Central memory CD8-positive, alpha-beta T cell (primary cell): ENCODE measurements at places on chromosomes 6 and 20.

DNA sequence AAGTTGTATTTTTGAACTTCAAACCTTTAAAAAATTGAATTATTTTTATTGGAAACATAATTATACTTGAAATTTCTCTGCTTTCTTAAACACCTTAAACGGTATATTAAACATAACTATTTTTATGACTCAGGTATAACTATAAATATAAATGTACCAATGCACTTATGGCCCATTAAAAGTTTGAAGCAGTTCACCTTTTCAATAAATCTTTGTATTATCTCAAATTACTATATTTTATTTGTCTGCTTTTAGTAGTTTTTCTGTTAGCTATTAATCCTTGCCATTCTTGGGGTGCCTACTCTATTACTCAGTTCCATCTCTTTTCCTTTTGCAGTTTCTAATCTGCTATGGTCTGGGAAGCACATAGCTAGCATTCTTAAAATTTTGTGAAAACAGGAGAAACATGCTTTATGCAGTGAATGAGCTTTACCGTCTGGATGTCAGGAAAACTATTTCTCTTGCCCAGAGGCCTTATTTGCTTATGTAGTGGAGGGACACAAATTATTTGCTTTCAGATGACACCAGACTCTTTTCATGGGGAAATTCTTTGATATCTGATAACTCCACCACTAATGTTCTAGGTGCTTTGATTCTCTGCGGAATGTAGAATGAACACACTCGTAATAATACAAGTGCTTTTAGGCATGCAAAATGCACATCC lies 378.9 kb upstream of the CITED2 start:
- DNase-seq: no peak

DNA sequence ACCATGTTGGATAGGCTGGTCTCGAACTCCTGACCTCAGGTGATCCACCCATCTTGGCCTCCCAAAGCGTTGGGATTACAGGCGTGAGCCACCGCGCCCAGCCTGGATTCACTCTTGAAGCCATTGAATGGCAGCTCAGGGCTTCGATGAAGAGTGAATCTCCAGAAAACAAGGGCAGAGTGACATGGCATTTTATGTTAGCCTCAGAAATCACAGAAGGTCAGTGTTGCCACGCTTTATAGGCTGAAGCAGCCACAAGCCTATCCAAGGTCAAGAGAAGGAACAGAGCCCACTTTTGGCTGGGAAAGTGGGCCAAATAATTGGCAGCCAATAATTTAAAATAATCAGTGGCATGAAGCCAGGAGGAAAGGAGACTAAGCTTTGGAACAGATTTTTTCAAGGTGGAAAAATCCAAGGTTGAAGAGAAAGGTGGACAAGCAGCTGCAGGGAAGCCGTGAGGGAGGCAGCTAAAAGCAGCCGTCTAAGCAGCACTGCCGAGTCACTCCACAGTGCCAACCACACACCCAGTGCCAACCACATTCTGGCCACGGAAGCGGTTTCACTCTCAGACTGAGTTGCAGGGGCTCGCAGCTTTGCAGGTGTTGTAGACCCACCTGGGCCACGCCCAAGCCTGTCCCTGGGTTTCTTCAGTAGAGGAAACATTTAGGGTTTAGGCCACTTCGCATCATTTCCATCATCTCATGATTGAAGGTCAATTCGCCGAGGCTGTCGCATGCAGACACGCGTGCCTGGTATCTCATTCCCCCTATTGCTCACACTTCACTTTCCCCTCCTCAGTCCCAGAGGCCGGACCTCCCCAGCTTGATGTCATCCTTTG lies 17.4 kb upstream of the AVP start:
- no peak for DNase-seq

DNA sequence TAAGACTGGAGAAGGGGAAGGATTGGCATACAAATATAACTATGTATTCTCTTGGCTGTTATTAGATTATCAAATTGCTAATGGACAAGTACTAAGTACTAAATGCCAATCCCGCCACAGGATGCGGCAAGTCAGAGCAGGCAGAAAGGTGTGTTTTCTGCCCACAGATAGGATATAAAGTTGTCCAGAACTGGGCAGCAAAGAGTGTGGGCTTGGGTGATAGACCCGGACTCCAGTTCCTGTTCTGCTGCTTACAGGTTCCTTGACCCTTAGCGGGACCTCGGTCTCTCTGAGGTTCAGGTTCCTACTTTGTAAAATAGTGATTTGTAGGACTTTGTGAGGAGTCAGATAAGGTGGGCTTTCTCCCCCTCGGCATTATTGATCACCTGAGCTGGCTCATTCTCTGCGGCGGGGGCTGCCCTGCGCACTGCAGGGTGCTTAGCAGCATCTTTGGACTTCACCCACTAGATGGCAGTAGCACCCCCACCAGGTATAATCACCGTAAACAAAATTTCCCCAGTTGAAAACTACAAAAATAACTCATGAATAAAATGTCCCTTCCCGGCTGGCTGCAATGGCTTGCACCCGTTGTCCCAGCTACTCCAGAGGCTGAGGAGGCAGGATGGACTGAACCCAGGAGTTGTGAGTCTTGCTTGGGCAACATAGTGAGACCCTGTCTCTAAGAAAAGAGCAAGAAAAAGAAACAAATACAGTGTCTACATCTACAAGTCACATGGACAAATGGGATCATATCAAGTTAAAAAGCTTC lies 193.1 kb downstream of the DOK5 start:
- DNase-seq: no peak

DNA sequence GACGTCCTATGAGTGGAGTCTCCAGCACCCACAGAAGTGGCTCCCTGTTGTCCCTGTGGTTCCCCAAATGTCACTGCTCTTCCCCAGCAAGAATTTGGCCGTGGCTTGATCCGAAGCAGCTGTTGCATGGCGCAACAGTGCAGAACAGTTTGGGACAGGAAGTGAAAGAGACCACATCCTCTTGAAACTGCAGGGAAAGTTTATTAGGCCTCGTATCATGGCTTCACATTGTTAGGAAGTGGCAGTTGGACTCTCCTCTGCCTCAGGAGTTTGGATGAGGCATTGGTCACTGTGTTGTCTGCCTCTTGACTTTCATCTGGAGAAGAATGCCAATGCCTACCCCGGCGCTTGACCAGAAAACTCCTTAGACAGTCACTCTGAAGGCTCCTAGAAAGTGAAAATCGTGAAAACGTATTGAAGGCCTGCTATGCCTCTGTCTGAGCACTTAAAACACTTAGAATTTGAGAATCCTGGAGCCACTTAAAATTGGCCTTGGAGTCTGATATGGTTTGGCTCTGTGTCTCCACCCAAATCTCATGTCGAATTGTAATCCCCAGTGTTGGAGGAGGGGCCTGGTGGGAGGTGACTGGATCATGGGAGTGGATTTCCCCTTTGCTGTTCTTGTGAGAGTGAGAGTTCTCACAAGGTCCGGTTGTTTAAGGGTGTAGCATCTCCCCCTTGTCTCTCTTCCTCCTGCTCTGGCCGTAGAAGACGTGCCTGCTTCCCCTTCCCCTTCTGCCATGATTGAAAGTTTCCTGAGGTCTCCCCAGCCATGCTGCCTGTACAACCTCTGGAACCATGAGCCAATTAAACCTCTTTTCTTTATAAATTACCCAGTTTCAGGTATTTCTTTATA lies 334.9 kb upstream of the JARID2 start:
- DNase-seq: no peak

DNA sequence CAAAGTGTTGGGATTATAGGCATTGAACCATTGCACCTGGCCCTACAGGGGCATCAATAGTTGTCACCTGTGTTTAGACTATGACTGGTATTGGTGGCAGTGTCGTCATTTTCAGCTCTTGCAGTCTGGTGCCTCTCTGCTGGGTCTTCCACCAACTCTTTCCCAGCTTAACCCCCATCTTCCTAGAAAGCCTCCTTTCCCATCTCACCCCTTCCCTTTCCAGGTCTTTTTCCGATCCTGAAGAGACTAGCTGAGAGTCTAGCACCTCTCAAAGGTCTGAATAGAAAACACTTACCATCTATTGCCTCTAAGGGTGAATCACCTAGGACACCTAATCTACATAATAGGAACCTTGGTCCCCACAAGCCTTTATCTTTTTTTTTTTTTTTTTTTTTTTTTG lies 71.0 kb downstream of the TCP11 start:
- DNase-seq: no peak

GRCh38 chr20:21564127-21564773 lies 50.4 kb upstream of the NKX2-2 start:
- no peak for DNase-seq

DNA sequence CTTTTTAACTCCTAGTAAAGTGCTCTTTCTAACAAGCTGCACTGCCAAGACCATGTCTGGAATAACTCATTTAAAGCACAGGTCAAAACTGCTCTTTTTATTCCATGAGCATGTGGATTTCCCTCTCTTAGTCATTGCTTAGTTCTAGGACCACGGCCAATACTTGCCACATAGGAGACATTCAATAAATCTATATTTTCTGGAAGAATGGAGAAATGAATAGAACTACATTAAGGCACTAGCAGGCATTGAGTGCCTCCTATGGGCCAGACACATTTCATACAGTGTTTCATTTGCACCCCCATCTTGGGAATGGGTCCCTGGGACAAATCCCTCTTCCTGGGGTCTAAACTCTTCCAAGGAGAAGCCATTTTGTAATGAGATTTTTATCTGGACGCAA lies 552.8 kb upstream of the CITED2 start:
- DNase-seq: no peak

GRCh38 chr6:85537055-85537494 lies 56.6 kb downstream of the SNX14 start:
- no peak for DNase-seq

DNA sequence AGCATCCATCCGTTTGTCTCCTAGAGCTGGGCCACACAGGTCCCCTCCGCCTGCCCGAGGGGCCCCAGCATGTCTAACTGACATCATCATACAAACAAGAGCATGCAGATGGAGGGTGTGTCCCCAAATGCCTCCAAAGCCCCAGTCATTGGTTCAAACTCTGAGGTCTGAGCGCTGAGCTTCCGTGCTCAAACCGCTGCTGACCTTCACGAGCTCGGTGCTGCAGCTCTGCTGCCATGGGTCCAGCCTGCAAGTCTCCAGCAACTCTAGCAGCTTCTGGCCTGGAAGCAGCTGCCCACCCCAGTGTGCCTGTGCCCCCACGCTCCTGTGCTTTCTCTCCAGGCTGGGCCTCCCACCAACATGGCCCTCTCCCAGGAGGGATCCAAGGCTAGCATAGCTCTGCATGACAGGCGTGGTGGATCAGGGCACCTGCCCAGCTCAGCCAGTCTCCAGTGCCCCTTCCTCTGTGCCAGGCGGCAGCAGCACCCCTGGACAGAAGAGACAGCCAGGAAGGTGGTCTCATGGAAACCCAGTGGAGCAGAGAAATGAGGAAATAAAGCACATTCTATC lies 131.6 kb upstream of the PMEPA1 start:
- DNase-seq: no peak

DNA sequence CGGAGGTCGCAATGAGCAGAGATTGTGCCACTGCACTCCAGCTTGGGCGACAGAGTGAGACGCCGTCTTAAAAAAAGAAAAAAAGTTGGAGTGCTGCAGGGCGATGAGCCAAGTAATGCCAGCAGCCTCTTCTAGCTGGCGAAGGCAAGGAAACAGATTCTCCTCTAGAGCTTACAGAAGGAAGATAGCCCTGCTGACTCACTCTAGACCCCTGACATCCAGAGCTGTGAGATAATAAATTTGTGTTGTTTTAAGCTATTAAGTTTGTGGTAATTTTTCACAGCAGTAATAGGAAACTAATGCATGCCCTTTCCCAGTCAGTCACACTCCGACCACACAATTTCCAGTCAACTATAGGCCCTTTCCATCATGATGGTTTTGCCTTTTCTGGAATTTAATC lies 16.4 kb downstream of the PRSS16 start:
- no peak for DNase-seq

DNA sequence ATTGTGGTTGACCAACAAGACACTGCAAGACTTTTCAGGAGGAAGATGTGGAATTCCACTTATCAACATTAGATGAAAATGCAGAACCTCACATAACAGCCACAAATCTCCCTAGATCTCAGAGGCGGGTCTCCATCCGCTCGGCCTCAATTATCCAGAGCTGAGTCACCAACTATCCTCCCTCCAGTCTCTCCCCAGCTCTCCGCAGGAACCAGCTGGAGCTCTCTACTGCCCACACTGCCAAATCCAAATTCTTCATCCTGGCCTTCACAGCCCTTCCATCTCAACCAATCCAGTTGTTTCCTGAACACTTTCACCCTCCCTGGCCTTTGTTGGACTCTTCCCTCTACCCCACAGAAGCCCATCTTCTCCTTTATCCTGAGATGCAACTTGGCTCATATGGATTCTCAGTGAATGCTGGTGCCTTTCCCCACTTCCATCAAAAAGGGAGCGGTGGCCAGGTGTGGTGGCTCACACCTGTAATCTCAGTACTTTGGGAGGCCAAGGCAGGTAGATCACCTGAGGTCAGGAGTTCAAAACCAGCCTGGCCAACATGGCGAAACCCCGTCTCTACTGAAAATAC lies 3.5 kb upstream of the TGIF2 start:
- no peak for DNase-seq

DNA sequence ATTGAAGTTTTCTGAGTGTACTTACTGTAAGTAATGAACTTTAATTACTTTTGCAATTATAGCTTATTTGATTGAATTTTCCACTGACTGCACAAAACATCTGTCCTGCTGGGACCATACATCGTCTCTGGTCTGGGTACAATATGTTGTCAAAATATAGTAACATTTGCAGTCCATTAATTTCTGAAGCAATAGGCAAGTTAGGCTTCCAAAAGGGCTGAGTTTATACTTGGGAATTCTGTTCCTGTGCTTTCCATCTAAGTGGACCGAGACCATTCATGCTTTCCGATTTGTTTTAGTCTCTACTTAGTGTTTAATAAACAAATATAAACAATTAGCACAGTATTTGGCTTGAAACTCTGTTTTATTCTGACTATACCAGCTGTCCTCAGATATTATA lies 139.3 kb downstream of the RFPL4B start:
- DNase-seq: no peak

DNA sequence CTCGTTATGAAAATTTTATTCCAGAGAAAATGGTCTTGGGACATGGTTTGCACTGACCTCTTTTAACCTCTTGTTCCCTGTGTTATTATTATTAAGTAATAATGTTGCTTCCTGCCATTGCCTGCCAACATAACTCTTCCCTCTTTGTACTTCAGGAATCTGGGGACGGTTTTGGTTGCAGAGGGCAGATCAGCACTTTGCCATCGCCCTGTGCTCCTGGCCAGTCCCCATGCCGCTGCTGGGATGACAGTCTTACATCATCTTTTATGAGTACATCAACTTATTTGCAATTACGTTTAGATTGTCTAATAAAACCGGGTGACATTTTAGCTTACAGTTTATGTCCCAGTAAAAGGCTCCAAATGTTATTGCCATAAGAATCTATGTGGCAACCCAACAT lies 157.2 kb downstream of the CDH26 start:
- no peak for DNase-seq

DNA sequence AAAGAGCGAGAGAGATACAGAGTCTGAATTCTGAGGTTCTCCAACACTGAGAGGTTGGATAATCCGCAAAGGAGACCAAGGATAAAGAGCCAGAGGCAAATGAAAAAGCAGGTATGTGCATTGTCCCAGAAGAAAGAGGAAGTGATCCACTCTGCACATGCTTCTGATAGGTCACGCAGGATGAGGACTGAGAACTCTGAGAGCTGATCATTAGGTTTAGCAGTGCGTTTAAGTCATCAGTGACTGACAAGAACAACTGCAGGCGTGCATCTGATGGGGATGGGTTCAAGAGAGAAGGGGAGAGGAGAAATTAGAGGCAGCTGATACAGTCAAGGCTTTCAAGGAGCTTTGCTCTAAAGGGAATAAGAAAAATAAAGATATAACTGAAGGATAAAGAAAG lies 301.2 kb upstream of the SGK1 start:
- DNase-seq: no peak

- DNase-seq: no peak
Measured at GRCh38 chr20:12223057-12223456, 305.4 kb downstream of the BTBD3 start.

GRCh38 chr20:16178546-16179135 lies 394.6 kb downstream of the KIF16B start:
- DNase-seq: no peak
